Suprapubic skin (tissue), 4 donors: ENCODE measurements at places on chromosomes 16 and 17. TPM values are rescaled to one million over a fixed set of nuclear protein-coding genes. Genes with fewer than 3 reads are reported as not detected.

- no peak for DNase-seq
Measured at GRCh38 chr17:15947271-15947670, 2.3 kb downstream of the ADORA2B start.

DNA sequence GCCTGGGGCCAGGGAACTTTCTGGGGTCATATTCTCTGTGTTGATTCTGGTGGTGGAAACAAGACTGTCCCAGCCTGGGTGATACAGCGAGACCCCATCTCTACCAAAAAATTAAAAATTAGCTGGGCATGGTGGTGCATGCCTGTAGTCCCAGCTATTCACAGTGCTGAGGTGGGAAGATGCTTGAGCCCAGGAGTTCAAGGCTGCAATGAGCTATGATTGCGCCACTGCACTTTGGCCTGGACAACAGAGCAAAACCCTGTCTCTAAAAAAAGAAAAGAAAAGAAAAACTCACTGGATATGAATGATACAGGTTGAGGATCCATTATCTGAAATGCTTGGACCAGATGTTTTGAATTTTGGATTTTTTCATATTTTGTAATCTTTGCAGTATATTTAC is 13.6 kb downstream of the SCGB1C2 start:
- DNase-seq: peak; percentile 4

DNA sequence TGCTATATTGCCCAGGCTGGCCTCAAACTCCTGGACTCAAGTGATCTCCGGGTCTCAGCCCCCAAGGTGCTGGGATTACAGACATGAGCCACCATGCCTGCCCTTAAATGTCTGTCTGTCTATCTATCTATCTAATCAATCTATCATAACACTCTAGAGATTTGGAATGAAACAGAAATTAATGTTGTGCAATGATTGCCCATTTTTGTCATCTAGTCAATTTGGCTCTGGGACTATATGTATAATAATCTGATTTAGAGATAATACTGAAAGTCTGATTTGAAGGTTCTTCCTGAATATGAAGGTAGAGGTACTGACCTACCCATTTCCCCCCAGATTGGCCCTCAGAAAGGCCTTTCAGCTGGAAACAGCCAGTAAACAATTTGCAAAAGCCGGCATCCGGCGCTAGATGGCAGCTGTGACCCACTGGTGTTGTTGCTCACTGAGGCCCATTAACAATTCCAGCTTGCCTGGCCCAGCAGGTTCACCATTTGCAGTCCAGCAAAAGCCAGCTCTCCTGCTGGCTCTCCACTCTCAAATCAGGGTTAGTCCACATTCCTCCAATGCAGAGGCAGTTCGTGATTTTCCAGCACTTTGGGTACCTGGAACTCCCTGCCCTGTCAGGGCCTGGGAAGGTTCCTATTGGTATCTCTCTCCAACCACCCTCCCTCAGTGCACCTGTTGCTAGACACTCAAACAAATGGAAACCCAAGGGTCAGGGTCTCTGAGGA is 22.9 kb upstream of the C16orf87 start:
- peak; percentile 75 for DNase-seq

DNA sequence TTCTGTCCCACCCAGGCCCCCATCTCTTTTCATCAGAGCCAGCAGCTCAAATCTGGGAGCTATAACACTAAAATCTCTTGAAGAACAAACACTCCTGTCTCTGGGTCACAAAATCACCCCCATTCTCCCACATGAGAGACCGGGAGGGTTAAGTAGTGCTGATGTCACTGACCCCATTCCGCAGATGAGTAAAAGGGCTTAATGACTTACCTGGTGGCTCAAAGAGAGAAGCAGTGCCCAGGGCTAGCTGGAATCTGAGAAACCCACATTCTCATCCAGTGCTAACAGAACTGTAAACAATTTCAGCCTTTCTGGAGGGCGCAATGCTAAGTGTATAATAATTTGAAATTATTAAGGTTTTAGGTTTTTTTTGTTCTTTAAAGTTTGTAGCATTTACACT is 26.3 kb upstream of the LHX1 start:
- DNase-seq: no peak

GRCh38 chr16:47920709-47921108 is 235.1 kb downstream of the ABCC12 start:
- no peak for DNase-seq

GRCh38 chr17:781805-782731 is at the start of the genes GLOD4 and MRM3:
TSS of gene GLOD4 (minus strand) at chr17:782280. CDS start at chr17:782255, 25 bp downstream.
TSS of gene MRM3 (plus strand) at chr17:782353. CDS start at chr17:782379, 26 bp downstream.
- DNase-seq: peak; percentile 97

DNA sequence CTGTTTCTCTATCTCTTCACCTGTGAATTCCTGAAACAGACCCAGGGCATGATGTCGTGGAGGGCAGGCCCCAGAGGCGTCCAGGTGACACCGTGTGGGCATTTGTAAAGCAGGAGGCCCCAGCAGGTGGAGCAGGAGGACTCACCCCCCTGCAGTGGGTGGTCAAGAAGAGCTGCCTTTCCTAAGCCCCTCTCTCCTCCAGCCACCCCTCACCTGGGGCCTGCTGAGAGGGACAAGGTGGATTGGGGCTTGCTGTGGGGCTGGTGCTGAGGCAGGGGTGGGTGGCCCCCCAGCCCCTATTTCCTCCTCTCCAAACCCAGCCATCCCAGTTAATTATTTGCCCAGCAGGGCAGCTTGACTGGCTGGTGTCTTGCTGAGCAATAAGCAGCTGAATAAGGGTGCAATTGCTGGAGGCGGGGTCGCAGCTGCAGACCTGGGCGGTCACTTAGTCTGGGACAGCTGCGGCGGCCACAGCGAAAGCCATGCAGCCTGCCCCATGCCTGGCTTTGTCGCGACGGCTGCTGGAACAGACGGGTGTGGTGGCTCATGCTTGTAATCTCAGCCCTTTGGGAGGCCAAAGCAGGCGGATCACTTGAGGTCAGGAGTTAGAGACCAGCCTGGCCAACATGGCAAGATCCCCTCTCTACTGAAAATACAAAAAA is 56.4 kb downstream of the JPH3 start:
- DNase-seq: no peak

DNA sequence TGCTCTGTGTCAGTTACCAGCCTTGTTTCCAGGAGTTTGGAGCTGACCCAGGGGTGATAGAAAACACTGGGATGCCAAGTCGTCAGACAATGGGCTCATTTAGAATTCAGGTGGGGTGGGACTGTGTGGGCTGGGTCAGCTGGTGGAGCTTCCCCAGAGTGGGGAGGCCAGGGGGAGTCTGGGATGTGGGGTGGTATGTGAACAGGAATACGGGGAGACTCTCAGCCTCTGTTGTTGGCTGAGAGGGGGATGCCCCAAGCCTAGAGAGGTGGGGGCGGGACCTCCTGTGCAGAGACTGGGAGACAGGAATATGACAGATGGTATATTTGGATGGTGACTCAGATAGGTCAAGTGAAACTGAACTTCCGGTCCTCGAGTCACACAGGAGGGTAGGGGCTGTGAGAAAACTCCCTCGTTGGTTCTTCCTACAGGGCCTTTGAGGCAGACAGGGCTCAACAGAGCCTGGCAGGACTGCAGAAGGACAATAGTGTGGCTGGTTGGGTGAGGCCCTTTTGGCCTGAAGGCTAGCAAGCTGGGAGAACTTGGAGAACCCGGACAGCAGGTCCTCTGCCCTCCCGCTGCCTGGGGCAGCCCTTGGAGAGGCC is 23.7 kb downstream of the CDH1 start:
- DNase-seq: no peak

GRCh38 chr17:35132816-35133550 is 9.1 kb downstream of the NLE1 start:
- no peak for DNase-seq

LRRC46 gene
- not detected for total RNA-seq

LGALS9 gene
- 10.6 TPM for total RNA-seq

ABCC11 gene
- 1.4 TPM for total RNA-seq

CD300E gene
- not detected for total RNA-seq
